SJSA1 (cell line): ENCODE measurements at places on chromosomes 1 and 21. TPM values are rescaled to one million over a fixed set of nuclear protein-coding genes. Genes with fewer than 3 reads are reported as not detected.
A peak's percentile ranks its signal among the peaks of the same experiment; 100 is the strongest.

Gene MYBPH
- total RNA-seq: not detected in 2 replicates

Gene NTNG1
- total RNA-seq: not detected in 2 replicates

Gene TAS1R1
- not detected in 2 replicates for total RNA-seq

DNA sequence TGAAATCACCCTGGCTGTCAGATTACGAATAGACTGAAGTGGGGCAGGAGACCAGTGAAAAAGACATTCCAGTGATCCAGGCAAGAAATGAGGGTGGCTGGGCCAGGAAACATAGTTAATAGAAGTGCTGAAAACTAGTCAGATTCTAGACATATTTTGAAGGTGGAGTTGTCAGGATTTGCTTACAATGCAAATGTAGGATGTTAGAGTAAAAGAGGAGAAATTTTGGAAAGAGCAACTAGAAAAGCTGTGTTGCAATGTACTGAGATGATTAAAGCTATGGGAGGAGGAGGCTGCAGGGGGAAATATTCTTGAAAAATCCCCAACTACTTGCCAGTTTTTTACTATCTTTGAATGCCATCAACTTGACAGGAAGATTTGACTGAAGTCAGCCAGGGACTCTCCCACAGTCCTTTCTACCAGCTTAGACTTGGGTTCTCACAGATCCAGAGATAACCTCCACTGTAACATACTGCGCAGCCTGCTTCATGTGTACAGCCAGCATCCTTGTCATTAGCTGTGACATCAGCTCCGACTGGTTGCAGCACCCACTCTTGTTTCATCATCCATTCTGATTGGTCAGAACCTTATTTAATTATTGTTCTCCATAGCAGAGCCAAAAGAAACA lies 109.7 kb downstream of the TSEN15 start:
- no peaks in the 10 kb centered on the region for H3K36me3 ChIP-seq
- no peak overlapping the region for H3K27ac ChIP-seq
- no peak overlapping the region for H3K4me3 ChIP-seq
- DNase-seq: no peak
- H3K27me3 ChIP-seq: no peaks in the 10 kb centered on the region
- peaks cover 10% of the 10 kb centered on the region for H3K4me1 ChIP-seq

DNA sequence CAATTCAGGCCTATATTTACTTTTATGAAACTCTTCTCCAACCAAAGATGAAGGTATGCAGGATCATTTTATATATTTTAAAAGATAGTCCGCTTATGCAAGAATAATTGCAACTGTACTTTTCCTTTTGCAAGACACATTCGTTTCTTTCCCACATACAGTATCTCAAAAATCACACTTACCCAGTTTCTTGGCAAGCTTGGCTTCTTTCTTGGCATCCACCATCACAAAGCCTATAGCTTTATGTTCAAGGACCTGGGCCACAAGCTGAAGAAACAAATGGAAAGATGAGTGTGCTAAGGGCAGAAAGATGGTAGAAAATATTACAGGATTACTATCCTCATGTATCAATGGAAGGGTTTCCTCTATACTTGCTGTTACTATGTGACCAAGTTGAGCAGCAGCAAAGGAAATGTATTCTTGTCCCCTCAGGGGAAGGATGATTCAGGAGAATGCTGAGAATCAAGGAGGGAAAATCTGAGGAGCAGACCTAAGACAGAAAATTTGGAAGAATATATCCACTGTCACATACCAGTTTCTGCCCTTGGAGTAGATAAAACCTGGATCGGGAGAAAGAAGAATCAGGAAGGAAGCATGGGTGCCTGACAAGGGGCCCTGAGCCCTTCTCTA lies 23.8 kb downstream of the CASQ2 start:
- no peak for DNase-seq
- H3K36me3 ChIP-seq: no peaks in the 10 kb centered on the region
- peaks cover 9% of the 10 kb centered on the region for H3K4me1 ChIP-seq
- H3K27me3 ChIP-seq: no peaks in the 10 kb centered on the region
- H3K27ac ChIP-seq: no peak overlapping the region

DNA sequence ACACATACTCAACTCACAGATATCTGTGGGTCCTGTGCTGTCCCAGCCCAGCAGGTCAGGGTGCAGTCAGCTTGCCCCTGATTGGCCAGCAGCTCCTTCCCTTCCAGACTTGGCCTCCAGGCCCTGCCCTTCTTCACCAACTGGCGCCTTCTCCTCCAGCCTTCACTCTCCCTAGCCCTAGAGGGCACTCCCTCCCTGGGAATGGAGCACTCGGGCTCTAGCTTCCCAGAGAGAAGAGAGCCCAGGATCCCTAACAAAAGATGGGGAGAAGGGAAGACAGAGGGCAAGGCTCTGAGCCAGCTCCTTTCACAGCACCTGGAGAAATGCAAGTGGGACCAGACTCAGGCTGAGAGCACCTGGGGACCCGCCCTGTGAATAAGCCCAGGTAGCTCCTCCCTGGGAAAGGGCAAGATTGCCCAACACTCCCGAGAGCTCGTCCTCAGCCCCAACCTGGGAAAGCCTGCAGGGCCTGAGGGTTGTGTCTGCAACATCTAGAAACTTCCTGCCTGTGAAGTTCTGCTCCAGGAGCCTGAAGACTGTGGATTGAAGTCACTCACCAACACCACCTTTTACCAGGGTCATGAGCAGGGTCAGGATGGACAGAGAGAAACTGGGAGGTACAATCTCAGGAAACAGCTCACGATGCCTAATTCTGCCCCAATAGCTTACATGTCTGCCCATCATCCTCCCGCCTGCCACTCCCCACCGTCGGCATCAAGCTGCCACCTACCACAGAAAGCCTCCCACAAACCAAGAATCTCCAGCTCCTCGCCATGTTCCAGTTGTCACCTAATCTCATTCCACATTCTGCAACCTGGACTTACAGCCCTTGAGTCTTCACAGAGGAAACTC lies at the start of gene PGLYRP4:
PGLYRP4 (minus strand) TSS at position 331 of the 852 bp plus-strand sequence. CDS start 909 bp downstream, outside the sequence.
- H3K27ac ChIP-seq: no peak within 1 kb of the TSS
- H3K36me3 ChIP-seq: no peaks in the 10 kb centered on the region
- DNase-seq: no peak
- H3K27me3 ChIP-seq: peaks cover 41% of the 10 kb centered on the region
- no peak within 1 kb of the TSS for H3K4me3 ChIP-seq

- H3K4me3 ChIP-seq: no peak overlapping the region
- peak; percentile 80 for DNase-seq
- no peaks in the 10 kb centered on the region for H3K36me3 ChIP-seq
- peaks cover 79% of the 10 kb centered on the region for H3K4me1 ChIP-seq
- H3K27me3 ChIP-seq: no peaks in the 10 kb centered on the region
Measured at GRCh38 chr1:234975122-234975940, 153.3 kb downstream of the TOMM20 start.

DNA sequence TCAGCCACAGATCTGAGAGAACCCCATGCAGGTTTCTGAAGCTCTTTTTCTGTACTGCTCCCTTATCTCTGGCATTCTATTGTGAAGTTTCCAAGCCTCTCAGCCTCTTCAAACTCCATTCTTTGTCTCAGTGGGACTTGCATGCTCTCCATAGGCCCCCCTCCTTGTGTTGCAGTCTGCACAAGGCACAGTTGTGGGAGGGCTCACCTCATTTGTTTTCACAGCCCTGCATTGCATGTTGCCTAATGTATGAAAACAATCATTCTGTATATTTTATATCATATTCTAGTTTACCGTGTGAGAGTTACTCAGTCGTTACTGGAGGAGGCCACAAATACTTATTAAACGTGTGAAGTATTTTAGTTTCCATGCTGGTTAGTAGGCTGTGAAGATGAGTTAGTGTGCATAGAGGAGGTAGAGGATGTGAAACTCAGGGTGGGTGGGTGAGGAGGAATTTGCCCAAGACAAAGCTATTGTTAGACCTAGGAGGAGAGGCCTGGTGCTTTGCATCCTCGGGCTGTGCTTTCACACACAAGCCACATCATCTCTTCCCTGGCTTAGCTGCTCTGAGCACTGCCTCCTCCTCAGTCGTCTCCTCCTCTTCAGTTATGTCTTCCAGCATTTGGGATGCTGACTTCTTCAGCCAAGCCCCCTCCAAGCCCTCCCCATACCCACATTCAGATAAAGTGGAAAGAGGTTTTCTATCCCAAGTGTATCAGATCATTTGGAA lies 7.8 kb upstream of the CHI3L2 start:
- H3K4me1 ChIP-seq: no peaks in the 10 kb centered on the region
- no peak overlapping the region for H3K4me3 ChIP-seq
- no peaks in the 10 kb centered on the region for H3K27me3 ChIP-seq
- no peaks in the 10 kb centered on the region for H3K36me3 ChIP-seq

- DNase-seq: no peak
- H3K36me3 ChIP-seq: no peaks in the 10 kb centered on the region
- no peak overlapping the region for H3K4me3 ChIP-seq
- no peak overlapping the region for H3K27ac ChIP-seq
Measured at GRCh38 chr21:28522014-28522799, 470.5 kb downstream of the LTN1 start.

- H3K27me3 ChIP-seq: no peaks in the 10 kb centered on the region
- no peak for DNase-seq
- no peak overlapping the region for H3K27ac ChIP-seq
- H3K36me3 ChIP-seq: no peaks in the 10 kb centered on the region
- no peak overlapping the region for H3K4me3 ChIP-seq
Measured at GRCh38 chr21:29817450-29817849, 122.3 kb downstream of the GRIK1 start.
